ENCODE measurements at places on chromosomes 6 and 20.

- no peak for DNase-seq
Observed at GRCh38 chr6:140581601-140582000, 1207.2 kb upstream of the CITED2 start.

GRCh38 chr6:117194271-117194670, 71.1 kb upstream of the VGLL2 start:
- DNase-seq = no peak

DNA sequence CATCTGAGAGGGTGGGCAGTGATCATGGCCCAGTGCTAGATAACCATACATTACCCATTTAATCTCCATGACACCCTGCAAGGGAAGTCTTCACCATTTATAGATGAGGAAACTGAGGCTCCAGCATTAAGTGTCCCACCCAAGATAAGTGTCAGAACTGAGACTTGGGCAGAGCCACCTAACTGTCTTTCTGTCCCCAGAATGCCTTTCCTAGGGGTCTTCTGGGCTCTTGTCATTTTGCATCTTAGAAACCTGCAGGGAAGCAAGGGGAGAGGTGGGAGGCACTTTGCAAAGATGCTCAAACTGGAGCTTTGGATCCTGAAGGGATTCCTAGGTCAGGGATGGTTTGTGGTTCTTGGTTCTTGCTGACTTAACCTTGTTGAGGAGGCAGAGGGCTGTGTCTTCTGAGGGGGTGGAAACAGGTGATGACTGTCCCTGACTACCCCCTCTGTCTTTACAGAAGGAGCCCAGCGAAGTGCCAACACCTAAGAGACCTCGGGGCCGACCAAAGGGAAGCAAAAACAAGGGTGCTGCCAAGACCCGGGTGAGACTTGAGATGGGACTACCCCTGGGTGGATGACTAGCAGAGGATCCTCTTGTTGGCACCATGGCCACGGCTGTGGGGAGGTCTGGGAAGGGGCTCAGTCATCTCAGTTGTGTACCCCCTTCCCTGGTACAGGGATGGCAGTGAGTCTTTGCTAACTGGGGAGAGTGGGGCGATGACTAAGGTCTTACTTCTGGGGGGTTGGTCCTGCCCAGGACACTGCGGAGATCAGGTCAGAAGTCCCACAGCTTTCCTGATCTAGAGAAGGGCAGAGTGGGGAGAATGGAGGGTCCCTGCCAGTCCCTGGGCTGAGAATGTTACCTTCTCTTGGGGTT, 5.8 kb downstream of the HMGA1 start:
- DNase-seq = no peak

- no peak for DNase-seq
Observed at GRCh38 chr6:39884696-39885095, 49.6 kb downstream of the MOCS1 start.

- DNase-seq = no peak
Observed at GRCh38 chr6:11343963-11344723, 111.7 kb upstream of the NEDD9 start.
